Stomach (tissue), 19 donors: ENCODE measurements at places on chromosomes 16 and 17. TPM values are rescaled to one million over a fixed set of nuclear protein-coding genes. Genes with fewer than 3 reads are reported as not detected.

DNA sequence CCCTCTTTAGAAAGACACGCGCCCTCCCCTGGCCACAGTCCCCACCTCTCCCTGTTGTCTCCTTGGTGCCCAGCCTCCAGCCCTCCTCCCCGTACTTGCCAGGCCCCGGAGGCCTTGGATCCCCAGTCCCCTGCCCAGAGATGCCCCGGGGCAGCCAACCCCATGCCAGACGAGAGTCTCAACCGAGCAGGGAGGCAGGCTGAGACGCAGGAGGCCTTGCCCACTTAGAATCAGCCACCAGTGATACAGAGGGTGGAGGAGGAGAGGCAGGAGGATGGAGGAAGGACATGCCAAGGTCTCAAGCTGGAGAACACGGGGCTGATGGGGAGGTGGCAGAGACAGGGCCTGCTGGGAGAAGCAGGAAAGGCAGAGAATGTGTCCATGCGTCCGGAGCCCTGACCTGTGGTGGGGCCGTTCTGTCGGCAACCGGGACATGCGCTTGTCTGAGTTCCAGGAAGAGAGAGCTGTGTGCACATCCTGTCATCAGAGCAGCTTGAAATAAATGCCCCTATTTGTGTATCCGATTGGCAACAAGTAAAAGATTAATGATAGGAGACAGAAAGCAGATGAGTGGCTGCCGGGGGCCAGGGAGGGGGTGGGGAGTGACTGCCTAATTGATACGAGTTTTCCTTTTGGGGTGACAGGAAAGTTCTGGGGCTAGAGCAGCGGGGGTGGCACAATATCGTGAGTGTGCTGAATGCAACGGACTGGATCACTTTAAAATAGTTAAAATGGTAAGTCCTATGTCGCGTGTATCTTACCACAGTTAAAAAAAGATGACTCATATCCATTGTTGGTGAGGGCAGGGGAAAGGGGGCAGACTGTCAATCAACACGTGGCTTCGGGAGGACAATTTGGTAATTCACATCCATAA lies 44.7 kb upstream of the MEAK7 start:
- peak overlapping the region; percentile 74 for H3K27ac ChIP-seq
- H3K36me3 ChIP-seq: no peaks in the 10 kb centered on the region
- H3K4me1 ChIP-seq: no peaks in the 10 kb centered on the region
- no peak overlapping the region for H3K4me3 ChIP-seq
- no peaks in the 10 kb centered on the region for H3K27me3 ChIP-seq

Gene RAB11FIP4
- total RNA-seq: 121 TPM

Gene ZSCAN32
- 11.7 TPM for total RNA-seq

Gene NUDT16L1
- total RNA-seq: 16.9 TPM

- H3K4me1 ChIP-seq: peaks cover 19% of the 10 kb centered on the region
- H3K27ac ChIP-seq: no peak overlapping the region
Observed at GRCh38 chr17:1206026-1206777, 26.4 kb upstream of the ABR start.

Gene BRCA1
- 15.6 TPM for total RNA-seq

Gene RASD1
- 25.0 TPM for total RNA-seq

Gene ZNF598
- total RNA-seq: 18.0 TPM

DNA sequence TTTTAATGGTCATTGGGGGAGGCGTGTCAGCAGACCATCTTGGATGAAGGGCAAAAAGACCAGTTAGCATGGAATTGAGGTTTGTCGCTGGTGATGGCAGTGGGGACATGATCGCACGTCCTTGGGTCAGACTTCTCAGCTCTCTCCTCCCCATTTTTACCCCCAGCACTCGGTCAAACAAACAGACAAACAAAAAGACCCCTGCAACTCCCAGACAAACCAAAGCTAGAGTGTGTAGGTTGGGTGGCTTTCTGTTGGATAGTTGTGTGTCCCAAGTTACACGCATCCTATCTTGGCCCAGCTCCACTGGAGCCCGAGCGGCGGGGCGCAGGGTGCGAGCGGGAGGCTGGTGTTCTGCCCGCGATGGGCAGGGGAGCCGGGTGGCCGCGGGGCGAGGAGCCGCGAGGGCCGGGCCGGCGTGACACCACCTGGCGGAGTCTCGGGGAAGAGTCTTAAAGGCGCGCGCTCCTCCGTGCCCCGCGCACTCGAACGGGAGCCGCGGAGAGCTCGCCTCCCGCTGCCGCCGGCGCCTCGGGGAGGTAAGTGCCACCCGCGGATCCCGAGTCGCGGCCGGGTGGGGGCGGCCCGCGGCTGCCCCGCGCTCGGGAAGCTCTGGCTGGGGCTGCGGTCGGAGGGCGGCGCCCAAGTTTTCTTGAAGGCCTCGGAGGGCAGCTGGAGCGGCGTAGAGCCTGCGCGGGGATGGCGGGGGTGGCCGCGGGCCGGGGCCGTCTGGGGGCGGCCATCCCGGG lies 18.5 kb upstream of the NTN1 start:
- H3K4me1 ChIP-seq: peaks cover 17% of the 10 kb centered on the region
- peak; percentile 72 for DNase-seq
- peak overlapping the region; percentile 63 for H3K4me3 ChIP-seq
- H3K27ac ChIP-seq: no peak overlapping the region

DNA sequence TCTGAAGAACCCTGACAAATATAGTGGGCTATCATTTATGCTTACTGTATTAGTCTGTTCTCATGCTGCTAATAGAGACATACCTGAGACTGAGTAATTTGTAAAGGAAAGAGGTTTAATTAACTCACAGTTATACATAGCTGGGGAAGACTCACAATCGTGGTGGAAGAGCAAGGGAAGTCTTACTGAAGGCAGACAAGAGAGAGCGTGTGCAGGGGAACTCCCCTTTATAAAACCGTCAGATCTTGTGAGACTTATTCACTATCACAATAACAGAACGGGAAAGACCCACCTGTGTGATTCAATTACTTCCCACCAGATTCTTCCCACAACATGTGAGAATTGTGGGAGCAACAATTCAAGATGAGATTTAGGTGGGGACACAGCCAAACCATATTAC lies 526.8 kb upstream of the GOT2 start:
- no peak overlapping the region for H3K27ac ChIP-seq
- no peak overlapping the region for H3K4me3 ChIP-seq
- H3K36me3 ChIP-seq: no peaks in the 10 kb centered on the region
- no peaks in the 10 kb centered on the region for H3K27me3 ChIP-seq

GRCh38 chr16:20624882-20625807 lies 49.0 kb upstream of the ACSM2B start:
- no peak for DNase-seq
- no peak overlapping the region for H3K27ac ChIP-seq
- no peaks in the 10 kb centered on the region for H3K36me3 ChIP-seq
- no peaks in the 10 kb centered on the region for H3K4me1 ChIP-seq
- H3K4me3 ChIP-seq: no peak overlapping the region

DNA sequence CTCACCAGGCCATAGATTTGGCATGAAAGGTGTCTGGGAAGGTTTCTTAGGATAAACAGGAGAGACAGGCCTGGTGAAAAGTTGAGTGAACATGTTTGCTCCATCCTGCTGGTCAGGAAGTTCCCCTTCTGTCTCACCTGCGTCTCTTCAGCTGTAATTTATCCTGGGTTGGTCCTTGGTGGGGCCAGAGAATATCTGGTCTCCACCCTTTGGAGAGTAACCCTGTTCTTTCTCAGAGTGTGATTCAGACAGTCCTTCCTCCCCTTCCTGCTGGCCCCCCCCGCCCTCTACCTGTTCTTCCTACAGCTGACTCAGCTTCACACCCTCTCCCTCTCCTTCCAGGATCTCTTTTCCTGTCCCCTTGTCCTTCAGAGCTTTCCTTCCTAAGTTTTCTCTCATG lies 17.1 kb downstream of the MINK1 start:
- no peak overlapping the region for H3K4me3 ChIP-seq
- peak overlapping the region; percentile 46 for H3K27ac ChIP-seq
- H3K4me1 ChIP-seq: peaks cover 25% of the 10 kb centered on the region
- no peak for DNase-seq
- no peaks in the 10 kb centered on the region for H3K27me3 ChIP-seq
- H3K36me3 ChIP-seq: peaks cover 7% of the 10 kb centered on the region

- H3K27ac ChIP-seq: no peak overlapping the region
- H3K4me1 ChIP-seq: peaks cover 52% of the 10 kb centered on the region
- no peak for DNase-seq
- no peaks in the 10 kb centered on the region for H3K27me3 ChIP-seq
- no peak overlapping the region for H3K4me3 ChIP-seq
Observed at GRCh38 chr17:58530655-58531054, 16.2 kb upstream of the MTMR4 start.

DNA sequence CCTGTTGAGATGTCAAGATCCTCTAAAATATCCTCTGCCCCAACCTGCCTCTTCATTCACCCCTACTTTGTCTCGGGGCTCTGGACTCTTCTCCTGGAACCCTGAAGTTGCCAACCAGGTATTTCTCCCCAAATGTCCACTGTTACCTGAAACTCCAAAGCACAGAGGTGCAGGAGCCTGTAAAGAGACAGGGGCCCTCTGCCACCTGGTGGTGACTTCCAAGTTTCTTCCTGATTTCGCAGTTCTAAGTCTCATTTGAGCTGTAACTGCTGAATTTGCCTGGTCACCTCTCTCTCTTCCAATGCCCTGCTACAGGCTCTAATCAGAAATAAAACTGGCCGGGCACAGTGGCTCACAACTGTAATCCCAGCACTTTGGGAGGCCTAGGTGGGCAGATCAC lies 77.1 kb upstream of the RCVRN start:
- no peak for DNase-seq
- no peak overlapping the region for H3K4me3 ChIP-seq
- no peaks in the 10 kb centered on the region for H3K27me3 ChIP-seq
- H3K27ac ChIP-seq: no peak overlapping the region

Gene GCGR
- not detected for total RNA-seq

DNA sequence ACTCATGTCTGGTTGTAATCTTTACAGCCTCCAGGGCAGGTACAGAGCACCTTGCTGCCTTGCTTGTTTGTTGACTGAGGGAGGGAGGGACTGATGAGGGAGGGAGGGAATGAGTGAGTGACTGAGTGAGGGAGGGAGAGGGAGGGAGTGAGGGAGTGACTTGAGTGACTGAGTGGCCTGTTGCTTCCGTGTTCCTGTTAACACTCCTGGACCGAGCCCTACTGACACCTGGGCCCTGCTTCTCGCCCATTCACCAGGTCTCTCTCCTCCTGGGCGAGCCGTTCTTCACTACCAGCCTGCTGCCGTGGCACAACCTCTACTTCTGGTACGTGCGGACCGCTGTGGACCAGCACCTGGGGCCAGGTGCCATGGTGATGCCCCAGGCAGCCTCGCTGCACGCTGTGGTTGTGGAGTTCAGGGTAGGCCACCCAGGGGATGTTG lies 41.2 kb downstream of the PRMT7 start:
- H3K4me3 ChIP-seq: peak overlapping the region; percentile 19
- no peaks in the 10 kb centered on the region for H3K27me3 ChIP-seq
- peaks cover 22% of the 10 kb centered on the region for H3K4me1 ChIP-seq
- H3K27ac ChIP-seq: peak overlapping the region; percentile 65

Gene SLC43A2
- 0.29 TPM for total RNA-seq

- no peak overlapping the region for H3K4me3 ChIP-seq
- no peaks in the 10 kb centered on the region for H3K4me1 ChIP-seq
- H3K27ac ChIP-seq: no peak overlapping the region
- H3K36me3 ChIP-seq: no peaks in the 10 kb centered on the region
Observed at GRCh38 chr16:66677836-66678235, 18.7 kb downstream of the CMTM4 start.

DNA sequence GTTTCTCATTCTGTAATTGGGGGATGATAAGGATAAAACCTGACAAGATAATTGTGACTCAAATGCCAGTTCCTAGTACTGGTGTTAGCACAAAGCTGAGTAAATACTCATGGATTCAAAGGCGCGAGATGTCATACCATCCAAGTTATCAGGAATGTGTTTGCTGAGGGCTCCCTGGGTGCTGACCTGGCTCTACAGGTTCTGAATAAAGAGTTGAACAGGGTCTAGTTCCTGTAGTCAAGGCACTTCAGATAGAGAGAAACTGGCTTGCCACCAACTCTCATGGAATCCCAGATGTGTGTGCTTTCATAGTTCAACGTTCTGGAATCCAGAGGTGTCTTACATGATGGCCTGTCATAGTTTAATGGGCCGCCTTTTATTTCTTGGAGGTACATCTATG lies 141.6 kb downstream of the PRKCA start:
- H3K36me3 ChIP-seq: no peaks in the 10 kb centered on the region
- peaks cover 36% of the 10 kb centered on the region for H3K4me1 ChIP-seq
- no peaks in the 10 kb centered on the region for H3K27me3 ChIP-seq
- no peak for DNase-seq
- no peak overlapping the region for H3K27ac ChIP-seq

- peaks cover 67% of the 10 kb centered on the region for H3K4me1 ChIP-seq
- peak overlapping the region; percentile 99 for H3K27ac ChIP-seq
- no peaks in the 10 kb centered on the region for H3K36me3 ChIP-seq
- peak overlapping the region; percentile 78 for H3K4me3 ChIP-seq
Observed at GRCh38 chr17:81393684-81394376, 1.4 kb upstream of the BAHCC1 start.

DNA sequence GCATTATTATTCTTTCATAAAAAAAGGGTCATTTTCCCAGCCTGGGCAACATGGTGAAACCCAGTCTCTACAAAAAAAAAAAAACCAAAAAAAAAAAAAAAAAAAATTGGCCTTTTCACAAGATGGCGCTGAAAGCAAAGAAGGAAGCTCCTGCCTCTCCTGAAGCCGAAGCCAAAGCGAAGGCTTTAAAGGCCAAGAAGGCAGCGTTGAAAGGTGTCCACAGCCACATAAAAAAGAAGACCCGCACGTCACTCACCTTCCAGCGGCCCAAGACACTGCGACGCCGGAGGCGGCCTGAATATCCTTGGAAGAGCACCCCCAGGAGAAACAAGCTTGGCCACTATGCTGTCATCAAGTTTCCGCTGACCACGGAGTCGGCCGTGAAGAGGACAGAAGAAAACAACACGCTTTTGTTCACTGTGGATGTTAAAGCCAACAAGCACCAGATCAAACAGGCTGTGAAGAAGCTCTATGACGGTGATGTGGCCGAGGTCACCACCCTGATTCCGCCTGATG lies 4.9 kb upstream of the PGAP6 start:
- H3K27ac ChIP-seq: no peak overlapping the region
- no peaks in the 10 kb centered on the region for H3K36me3 ChIP-seq
- no peak for DNase-seq
- peaks cover 56% of the 10 kb centered on the region for H3K4me1 ChIP-seq
- H3K27me3 ChIP-seq: no peaks in the 10 kb centered on the region

GRCh38 chr17:82330322-82331239 lies 3.0 kb downstream of the SECTM1 start:
- peaks cover 72% of the 10 kb centered on the region for H3K4me1 ChIP-seq
- H3K4me3 ChIP-seq: peak overlapping the region; percentile 72
- H3K36me3 ChIP-seq: no peaks in the 10 kb centered on the region
- DNase-seq: no peak
- H3K27ac ChIP-seq: no peak overlapping the region
